Activated CD4-positive, alpha-beta memory T cell treated with anti-CD3 and anti-CD28 coated beads, Interleukin-2, amount 10 ng/mL, durations not matched to agents 7 days and 5 days (primary cell): ENCODE measurements at places on chromosomes 12 and 14. TPM values are rescaled to one million over a fixed set of nuclear protein-coding genes. Genes with fewer than 3 reads are reported as not detected.
A peak's percentile ranks its signal among the peaks of the same experiment; 100 is the strongest.

- no peaks in the 10 kb centered on the region for H3K36me3 ChIP-seq
- H3K27me3 ChIP-seq = peaks cover 11% of the 10 kb centered on the region
- H3K4me3 ChIP-seq = no peak overlapping the region
- DNase-seq = no peak
- no peak overlapping the region for H3K27ac ChIP-seq
- no peaks in the 10 kb centered on the region for H3K4me1 ChIP-seq
Measured at GRCh38 chr14:37580146-37580545, 14.9 kb downstream of the FOXA1 start.

- no peak for DNase-seq
- no peaks in the 10 kb centered on the region for H3K27me3 ChIP-seq
- no peak overlapping the region for H3K4me3 ChIP-seq
- H3K36me3 ChIP-seq = no peaks in the 10 kb centered on the region
- H3K4me1 ChIP-seq = no peaks in the 10 kb centered on the region
Measured at GRCh38 chr12:49974231-49974675, 1.5 kb downstream of the AQP6 start.

DNA sequence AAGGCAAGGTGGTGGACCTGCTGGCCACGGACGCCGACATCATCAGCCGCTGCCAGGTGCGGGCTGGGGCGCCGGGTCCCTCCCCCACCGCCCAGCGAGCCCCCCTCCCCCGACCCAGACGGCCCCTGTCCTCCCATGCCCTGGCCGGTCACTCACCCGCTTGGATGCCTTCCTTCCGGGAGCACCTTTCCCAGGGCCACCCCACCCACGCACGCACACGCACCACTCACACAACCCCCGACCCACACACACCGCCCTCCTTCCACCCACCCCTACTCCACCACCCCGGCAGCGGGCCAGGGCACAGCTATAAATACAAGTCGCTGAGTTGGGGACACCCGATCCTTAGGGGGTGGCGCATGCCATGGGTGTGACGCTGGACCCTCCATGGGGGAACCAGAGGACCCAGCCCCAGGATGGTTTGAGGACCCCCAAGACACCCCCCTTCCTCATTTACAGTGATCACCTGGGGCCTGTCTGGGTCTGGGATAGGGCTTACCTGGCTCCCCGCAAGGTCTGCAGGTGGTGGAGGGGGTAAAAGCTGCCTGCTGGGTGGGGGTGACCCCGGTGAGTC is 465 bp downstream of the ADSS1 start:
- peak; percentile 26 for DNase-seq
- no peak overlapping the region for H3K27ac ChIP-seq
- H3K27me3 ChIP-seq = no peaks in the 10 kb centered on the region
- peaks cover 6% of the 10 kb centered on the region for H3K36me3 ChIP-seq
- H3K4me3 ChIP-seq = peak overlapping the region; percentile 37

GRCh38 chr12:112025808-112026375 is 12.7 kb downstream of the ERP29 start:
- H3K4me1 ChIP-seq = peaks cover 20% of the 10 kb centered on the region
- no peak for DNase-seq
- peaks cover 62% of the 10 kb centered on the region for H3K36me3 ChIP-seq
- no peak overlapping the region for H3K4me3 ChIP-seq
- H3K27me3 ChIP-seq = no peaks in the 10 kb centered on the region

GRCh38 chr12:26452511-26452910 is 257.1 kb downstream of the SSPN start:
- H3K27me3 ChIP-seq = no peaks in the 10 kb centered on the region
- no peak for DNase-seq
- peaks cover 14% of the 10 kb centered on the region for H3K36me3 ChIP-seq
- H3K27ac ChIP-seq = no peak overlapping the region
- H3K4me3 ChIP-seq = no peak overlapping the region

- no peaks in the 10 kb centered on the region for H3K4me1 ChIP-seq
- no peaks in the 10 kb centered on the region for H3K36me3 ChIP-seq
- no peak overlapping the region for H3K27ac ChIP-seq
- DNase-seq = no peak
Measured at GRCh38 chr12:43937947-43938346, 102.1 kb downstream of the TMEM117 start.

GRCh38 chr14:89724628-89724960 is 229.9 kb downstream of the EFCAB11 start:
- H3K36me3 ChIP-seq = peaks cover 11% of the 10 kb centered on the region
- peak overlapping the region; percentile 76 for H3K27ac ChIP-seq
- H3K27me3 ChIP-seq = no peaks in the 10 kb centered on the region
- peaks cover 62% of the 10 kb centered on the region for H3K4me1 ChIP-seq

DNA sequence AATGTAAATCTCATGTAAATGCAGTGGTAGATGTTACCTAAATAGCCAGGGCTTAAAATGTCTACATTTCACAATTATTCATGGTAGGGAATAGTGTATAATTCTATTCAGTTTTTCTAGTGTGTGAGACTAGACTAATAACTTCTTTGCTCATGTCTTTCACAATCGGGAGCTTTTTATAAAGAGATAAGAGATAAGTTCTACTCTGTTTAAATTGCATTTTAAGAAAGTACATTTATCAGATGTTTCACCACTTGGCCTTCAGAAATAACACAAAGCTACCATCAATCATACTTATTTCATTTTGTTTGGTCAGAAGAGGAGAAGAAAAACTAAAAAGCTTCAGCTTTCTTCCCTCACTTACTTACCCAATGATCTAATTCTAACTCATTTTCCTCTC is 725.5 kb upstream of the FLRT2 start:
- no peak overlapping the region for H3K4me3 ChIP-seq
- H3K4me1 ChIP-seq = no peaks in the 10 kb centered on the region
- DNase-seq = no peak
- no peaks in the 10 kb centered on the region for H3K27me3 ChIP-seq
- H3K27ac ChIP-seq = no peak overlapping the region

- H3K27me3 ChIP-seq = peaks cover 17% of the 10 kb centered on the region
- no peak overlapping the region for H3K27ac ChIP-seq
- H3K36me3 ChIP-seq = peaks cover 1% of the 10 kb centered on the region
- no peak for DNase-seq
- H3K4me1 ChIP-seq = no peaks in the 10 kb centered on the region
Measured at GRCh38 chr14:79285263-79285662, 926.0 kb downstream of the DIO2 start.

GRCh38 chr12:114395755-114396152 is 10.2 kb downstream of the TBX5 start:
- no peaks in the 10 kb centered on the region for H3K36me3 ChIP-seq
- H3K4me3 ChIP-seq = no peak overlapping the region
- no peak for DNase-seq
- H3K27me3 ChIP-seq = peaks cover 69% of the 10 kb centered on the region

Gene KSR2
- total RNA-seq = not detected

Gene RASSF9
- not detected for total RNA-seq

Gene GRIP1
- total RNA-seq = 0.35 TPM

Gene CLEC9A
- total RNA-seq = not detected

Gene ZFHX2
- total RNA-seq = 1.8 TPM

Gene NANOG
- total RNA-seq = not detected

Gene APOF
- not detected for total RNA-seq

Gene DBX2
- not detected for total RNA-seq
